Activated CD8-positive, alpha-beta memory T cell treated with anti-CD3 and anti-CD28 coated beads, Interleukin-2, amount 10 ng/mL, durations not matched to agents 7 days and 5 days (primary cell): ENCODE measurements at places on chromosomes 4 and X. TPM values are rescaled to one million over a fixed set of nuclear protein-coding genes. Genes with fewer than 3 reads are reported as not detected.

Gene PDE6B
- total RNA-seq = 14.6 TPM

DNA sequence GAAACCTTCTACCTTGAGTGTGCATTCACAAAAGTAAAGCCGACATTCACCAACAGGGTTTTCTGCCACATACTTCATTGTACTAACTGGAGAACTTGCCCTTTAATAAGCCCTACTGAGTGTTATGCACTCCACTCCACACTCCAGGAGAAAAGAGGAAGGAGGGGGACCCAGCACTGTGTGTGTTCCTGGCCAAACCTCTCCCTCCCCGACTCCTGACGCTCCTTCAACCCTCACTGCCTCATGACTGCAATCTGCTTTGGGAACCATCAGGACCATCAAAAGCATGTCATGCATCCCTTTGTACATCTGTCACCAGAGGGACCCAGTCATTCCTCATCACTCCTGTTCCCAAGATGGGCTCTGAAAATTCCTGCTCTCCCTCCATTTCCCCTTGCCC lies 143.7 kb downstream of the RASL11B start:
- DNase-seq = no peak
- H3K4me3 ChIP-seq = no peak overlapping the region
- H3K27me3 ChIP-seq = no peaks in the 10 kb centered on the region
- no peak overlapping the region for H3K27ac ChIP-seq
- H3K4me1 ChIP-seq = peaks cover 2% of the 10 kb centered on the region

DNA sequence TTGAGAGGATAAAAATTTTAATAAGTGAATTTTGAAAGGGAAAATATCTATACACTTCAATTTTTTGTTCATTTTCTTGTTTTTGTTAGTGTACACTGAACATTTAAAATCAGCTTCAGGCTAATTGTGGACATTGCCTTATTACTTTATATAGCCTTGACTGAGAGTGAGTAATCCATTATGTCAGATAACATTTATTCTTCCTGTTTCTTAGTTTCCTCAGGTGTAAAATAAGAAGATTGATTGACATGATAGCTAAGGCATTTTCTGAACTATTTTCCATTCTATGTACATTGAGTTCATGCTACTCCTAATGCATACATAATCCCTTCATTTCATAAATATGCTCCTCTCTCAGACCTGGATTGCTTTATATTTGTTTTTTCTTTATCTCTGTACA lies 607.3 kb upstream of the AADAT start:
- no peaks in the 10 kb centered on the region for H3K4me1 ChIP-seq
- DNase-seq = no peak
- H3K27me3 ChIP-seq = no peaks in the 10 kb centered on the region

DNA sequence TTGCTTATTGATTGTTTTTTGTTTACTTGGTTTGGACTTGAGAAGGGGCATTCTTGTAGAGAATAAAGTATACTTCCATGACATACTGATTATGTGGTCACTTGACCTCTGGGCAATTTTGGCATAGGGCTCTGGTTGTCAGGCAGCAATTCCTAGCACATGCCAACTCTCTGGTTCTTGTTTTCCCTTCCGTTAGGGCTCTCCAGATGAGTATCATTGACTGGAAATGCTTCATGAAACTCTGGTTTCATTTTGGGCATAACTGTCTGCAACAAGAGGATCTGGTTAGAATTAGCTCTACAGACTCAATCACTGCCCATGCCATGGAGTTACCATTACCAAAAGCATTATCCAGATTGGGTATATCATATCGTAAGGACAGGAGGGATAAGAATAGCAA lies 1057.9 kb downstream of the FAT4 start:
- H3K4me3 ChIP-seq = no peak overlapping the region
- H3K4me1 ChIP-seq = no peaks in the 10 kb centered on the region
- H3K27ac ChIP-seq = no peak overlapping the region
- H3K27me3 ChIP-seq = no peaks in the 10 kb centered on the region
- no peaks in the 10 kb centered on the region for H3K36me3 ChIP-seq

DNA sequence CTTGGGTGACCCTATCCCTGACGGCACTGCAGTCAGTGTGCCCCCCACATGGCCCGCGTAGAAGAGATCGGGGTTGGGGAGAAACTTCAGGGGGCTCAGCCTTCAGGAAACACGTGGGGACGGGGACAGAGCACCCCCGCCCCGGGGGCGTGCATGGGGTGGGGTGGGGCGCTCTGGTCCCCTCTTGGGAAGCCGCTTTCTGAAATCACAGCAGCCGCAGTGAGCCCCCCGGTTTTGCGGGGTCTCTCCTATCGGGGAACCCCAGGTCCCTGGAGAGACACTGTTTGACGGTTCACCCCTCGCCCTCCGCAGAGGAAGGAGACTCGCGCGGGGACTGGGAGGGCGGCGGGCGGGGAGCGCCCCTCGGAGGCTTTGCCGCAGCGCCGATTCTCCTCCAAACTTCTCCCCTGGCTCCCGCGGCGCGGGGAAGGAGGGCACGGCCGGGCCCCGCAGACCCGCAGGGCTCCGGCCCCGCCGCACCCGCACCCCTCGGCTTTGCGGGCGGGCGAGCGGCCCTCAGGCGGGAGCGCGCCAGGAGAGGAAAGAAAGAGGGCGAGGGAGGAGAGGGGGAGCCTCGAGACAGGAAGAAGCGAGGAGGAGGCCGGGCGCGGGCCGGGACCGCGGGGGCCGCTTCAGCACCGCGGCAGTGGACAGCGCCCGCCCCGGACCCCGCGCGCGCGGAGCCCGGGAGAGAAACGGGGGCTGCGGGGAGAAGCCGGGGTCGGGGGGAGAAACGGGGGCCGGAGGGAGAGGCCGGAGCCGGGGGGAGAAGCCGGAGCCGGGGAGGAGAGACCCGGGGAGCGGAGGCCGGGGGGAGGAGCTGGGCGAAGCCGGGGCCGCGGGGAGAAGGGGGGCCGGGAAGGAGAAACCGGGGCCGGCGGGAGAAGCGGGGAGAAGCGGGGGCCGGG lies 612 bp downstream of the CPLX1 start:
- DNase-seq = no peak
- no peak overlapping the region for H3K27ac ChIP-seq
- peaks cover 52% of the 10 kb centered on the region for H3K27me3 ChIP-seq
- H3K4me1 ChIP-seq = no peaks in the 10 kb centered on the region
- H3K4me3 ChIP-seq = no peak overlapping the region
- H3K36me3 ChIP-seq = no peaks in the 10 kb centered on the region

DNA sequence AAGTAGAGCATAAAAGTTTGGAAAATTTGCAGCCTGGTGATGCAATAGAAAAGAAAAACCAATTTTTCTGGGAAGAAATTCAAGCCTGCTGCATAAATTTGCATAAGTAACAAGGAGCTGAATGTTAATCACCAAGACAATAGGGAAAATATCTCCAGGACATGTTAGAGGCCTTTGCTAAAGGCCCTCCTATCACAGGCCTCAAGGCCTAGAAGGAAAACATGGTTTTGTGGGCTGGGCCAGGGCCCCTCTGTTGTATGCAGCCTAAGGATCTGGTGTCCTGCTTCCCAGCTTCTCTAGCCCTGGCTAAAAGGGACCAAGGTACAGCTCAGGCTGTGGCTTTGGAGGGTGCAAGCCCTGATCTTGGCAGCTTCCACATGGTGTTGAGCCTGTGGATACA lies 6.2 kb upstream of the RTL3 start:
- peaks cover 8% of the 10 kb centered on the region for H3K36me3 ChIP-seq
- H3K4me3 ChIP-seq = no peak overlapping the region
- H3K27me3 ChIP-seq = no peaks in the 10 kb centered on the region
- DNase-seq = no peak

DNA sequence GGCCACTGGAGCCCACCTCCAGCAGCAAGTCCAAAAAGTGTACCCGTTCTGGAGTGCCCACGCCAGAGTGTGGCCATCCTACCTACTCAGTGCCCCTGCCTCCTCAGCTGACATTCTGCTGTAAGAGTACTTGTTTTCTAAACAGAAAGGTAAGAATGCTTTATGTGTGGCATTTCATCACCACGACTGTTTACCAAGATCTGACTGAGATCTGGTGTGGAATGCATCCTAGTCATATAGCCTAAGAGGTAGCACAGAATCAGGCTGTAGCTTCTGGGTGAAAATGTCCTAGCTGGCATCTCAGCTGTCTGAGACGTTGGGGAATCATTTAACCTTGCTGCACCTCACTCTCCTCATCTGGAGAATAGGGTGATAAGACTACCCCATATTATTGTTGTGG lies 638.7 kb upstream of the TENM3 start:
- no peak overlapping the region for H3K4me3 ChIP-seq
- no peaks in the 10 kb centered on the region for H3K4me1 ChIP-seq
- no peak overlapping the region for H3K27ac ChIP-seq
- no peaks in the 10 kb centered on the region for H3K27me3 ChIP-seq
- no peak for DNase-seq

- no peaks in the 10 kb centered on the region for H3K27me3 ChIP-seq
- no peaks in the 10 kb centered on the region for H3K4me1 ChIP-seq
- no peaks in the 10 kb centered on the region for H3K36me3 ChIP-seq
- DNase-seq = no peak
Observed at GRCh38 chrX:9403374-9403773, 61.5 kb upstream of the TBL1X start.

DNA sequence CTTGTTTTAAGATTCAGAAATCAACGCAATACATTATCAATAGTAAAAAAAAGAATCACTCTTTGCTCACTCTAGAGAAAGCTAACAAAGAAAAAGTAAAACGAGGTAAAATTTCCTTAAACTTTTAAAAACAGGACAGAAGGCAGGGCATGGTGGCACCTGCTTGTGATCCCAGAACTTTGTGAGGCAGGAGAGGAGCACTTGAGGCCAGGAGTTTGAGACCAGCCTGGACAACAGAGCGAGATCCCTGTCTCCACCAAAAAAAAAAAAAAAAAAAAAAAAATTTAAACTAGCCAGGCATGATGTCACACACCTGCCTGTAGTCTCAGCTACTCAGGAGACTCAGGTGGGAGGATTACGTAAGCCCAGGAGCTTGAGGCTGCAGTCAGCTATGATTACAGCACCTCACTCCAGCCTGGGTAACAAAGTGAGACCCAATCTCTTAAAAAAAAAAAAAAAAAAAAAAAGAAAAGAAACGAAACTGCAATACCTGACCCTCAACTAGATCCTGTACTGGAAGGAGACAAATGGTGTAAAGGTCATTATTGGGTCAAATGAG lies 3.5 kb downstream of the CCNI start:
- H3K4me3 ChIP-seq = no peak overlapping the region
- no peak overlapping the region for H3K27ac ChIP-seq
- peaks cover 20% of the 10 kb centered on the region for H3K36me3 ChIP-seq
- DNase-seq = no peak
- peaks cover 42% of the 10 kb centered on the region for H3K4me1 ChIP-seq
- peaks cover 3% of the 10 kb centered on the region for H3K27me3 ChIP-seq
